Bronchus fibroblast of lung (primary cell): ENCODE measurements at places on chromosomes 6 and 20. TPM values are rescaled to one million over a fixed set of nuclear protein-coding genes. Genes with fewer than 3 reads are reported as not detected.

The SYTL3 gene
- total RNA-seq: 0.84 and 1.6 TPM in 2 replicates

The KCNK17 gene
- not detected in 2 replicates for total RNA-seq

The SYNDIG1 gene
- not detected in 2 replicates for total RNA-seq

The PRDM1 gene
- 1.6 and 1.8 TPM in 2 replicates for total RNA-seq

The KCNB1 gene
- total RNA-seq: not detected in 2 replicates

The PPP2R5D gene
- 54.3 and 71.8 TPM in 2 replicates for total RNA-seq

The CLVS2 gene
- total RNA-seq: not detected in 2 replicates

The TP53TG5 gene
- not detected in 2 replicates for total RNA-seq

The SLC29A1 gene
- total RNA-seq: 23.4 and 26.0 TPM in 2 replicates

The CTAGE9 gene
- under 0.01 TPM in 1 of 2 replicates, not detected in the other for total RNA-seq

The PGC gene
- total RNA-seq: not detected in 2 replicates

The PRPH2 gene
- total RNA-seq: 1.7 and 2.1 TPM in 2 replicates

The GGTLC1 gene
- not detected in 2 replicates for total RNA-seq

The FGD2 gene
- total RNA-seq: not detected in 2 replicates

The ULBP3 gene
- total RNA-seq: 15.9 and 18.5 TPM in 2 replicates

The BMP5 gene
- 1.9 and 2.0 TPM in 2 replicates for total RNA-seq

The DEFB123 gene
- total RNA-seq: not detected in 2 replicates

The SLC22A23 gene
- total RNA-seq: under 0.01 and 0.17 TPM in 2 replicates

The ADGB gene
- not detected in 2 replicates for total RNA-seq

The RPS10 gene
- 4,034 and 4,340 TPM in 2 replicates for total RNA-seq

The SAPCD1 gene
- total RNA-seq: 3.2 and 5.8 TPM in 2 replicates

The GMPR gene
- 1.7 and 2.8 TPM in 2 replicates for total RNA-seq

The SNTA1 gene
- total RNA-seq: 16.8 and 16.9 TPM in 2 replicates

The ELOVL4 gene
- 5.1 and 6.4 TPM in 2 replicates for total RNA-seq

The GRIK2 gene
- total RNA-seq: 0.15 and 0.17 TPM in 2 replicates

The SLC13A3 gene
- total RNA-seq: 3.3 and 6.1 TPM in 2 replicates

The FRK gene
- 0.15 and 0.17 TPM in 2 replicates for total RNA-seq

The SLC52A3 gene
- total RNA-seq: not detected in 2 replicates

The GABRR2 gene
- total RNA-seq: 0.34 TPM in 1 of 2 replicates, not detected in the other

The BPIFB2 gene
- total RNA-seq: not detected in 2 replicates

The EPHA7 gene
- total RNA-seq: 0.15 and 0.34 TPM in 2 replicates

The CFAP61 gene
- not detected in 2 replicates for total RNA-seq

The PACSIN1 gene
- total RNA-seq: not detected in 2 replicates

The GPSM3 gene
- 11.3 and 15.0 TPM in 2 replicates for total RNA-seq
